ENCODE measurements at places on chromosomes 7 and 10.
A peak's percentile ranks its signal among the peaks of the same experiment; 100 is the strongest.

- no peak for DNase-seq
These were observed 3.3 kb downstream of the TMEM229A start for GRCh38 chr7:124029396-124030188.

DNA sequence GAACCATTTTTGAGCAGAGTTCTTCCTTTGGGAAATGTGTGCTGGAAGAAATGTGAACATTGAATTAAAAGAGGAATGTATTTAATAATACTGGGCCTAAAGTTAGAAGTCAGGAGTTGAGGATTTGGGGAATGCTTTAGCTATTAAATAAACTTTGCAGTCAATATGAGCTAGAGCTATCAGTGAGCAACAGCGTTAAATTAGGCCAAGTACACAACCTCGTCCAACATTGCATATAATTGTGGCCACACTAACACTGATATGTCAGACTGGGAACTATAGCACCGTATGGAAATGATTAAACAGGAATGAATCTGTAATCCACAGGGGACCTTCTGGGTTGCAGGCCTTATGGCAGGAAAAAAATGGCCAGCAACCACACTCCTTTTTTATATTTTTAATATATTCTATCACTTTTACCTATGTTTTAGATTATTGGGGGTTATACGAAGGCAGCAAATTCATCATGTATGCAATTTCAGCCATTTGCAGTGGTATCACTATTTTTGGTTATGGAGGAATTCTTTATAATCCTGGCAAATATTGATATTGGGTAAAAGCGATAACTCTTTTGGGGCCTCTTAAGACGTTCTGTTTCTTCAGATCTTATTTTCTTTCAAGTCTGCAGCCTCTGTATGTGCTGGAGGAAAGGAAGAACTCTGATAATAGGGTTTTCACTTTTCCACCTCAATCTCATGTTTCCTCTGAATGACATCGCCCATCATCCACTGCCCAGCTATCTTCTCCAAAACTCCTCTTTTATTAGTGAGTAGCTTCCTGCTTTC is 236.3 kb upstream of the PLXDC2 start:
- no peak for DNase-seq

GRCh38 chr7:50393547-50394252 is 56.5 kb downstream of the FIGNL1 start:
- DNase-seq = peak; percentile 82

DNA sequence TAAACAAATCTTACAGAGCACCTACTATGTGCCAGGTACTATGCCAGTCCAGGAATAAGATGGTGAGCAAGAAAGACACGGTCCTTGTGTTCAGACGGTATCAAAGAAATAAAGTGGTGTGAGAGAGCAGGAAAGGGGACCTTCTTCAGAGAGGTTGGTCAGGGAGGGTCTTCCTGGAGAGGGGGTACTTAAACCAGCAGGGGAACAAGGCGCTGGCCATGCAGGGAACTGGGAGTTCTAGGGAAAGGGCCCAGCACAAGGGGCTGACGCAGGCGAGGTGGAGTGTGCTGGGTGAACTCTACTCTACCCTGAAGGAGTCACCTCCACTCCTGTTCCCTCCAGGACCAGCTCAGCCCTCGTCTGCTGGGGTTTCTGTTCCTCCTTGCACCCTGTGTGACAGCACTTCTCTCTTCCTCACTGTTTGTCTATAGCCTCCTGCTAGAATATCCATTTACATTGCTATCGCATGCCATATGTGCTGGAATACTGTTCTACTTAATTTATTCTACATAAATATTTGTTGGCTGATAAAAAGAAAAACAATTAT is 73.5 kb downstream of the AOAH start:
- no peak for DNase-seq

DNA sequence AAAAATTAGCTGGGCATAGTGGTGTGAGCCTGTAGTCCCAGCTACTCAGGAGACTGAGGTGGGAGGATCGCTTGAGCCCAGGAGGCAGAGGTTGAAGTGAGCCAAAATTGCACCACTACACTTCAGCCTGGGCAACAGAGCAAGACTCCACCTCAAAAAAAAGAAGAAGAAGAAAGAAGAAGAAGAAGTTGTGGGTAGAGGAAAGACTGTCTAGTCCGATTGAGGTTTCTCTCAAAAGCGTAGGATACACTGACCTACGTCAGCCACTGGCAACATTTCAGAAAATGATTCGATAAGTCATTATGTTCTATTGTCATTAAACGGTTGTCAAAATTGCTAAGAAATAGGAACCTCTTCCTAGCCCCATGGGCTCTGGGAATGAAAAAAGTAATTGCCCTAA is 22.3 kb upstream of the RHBDD2 start:
- DNase-seq = no peak

DNA sequence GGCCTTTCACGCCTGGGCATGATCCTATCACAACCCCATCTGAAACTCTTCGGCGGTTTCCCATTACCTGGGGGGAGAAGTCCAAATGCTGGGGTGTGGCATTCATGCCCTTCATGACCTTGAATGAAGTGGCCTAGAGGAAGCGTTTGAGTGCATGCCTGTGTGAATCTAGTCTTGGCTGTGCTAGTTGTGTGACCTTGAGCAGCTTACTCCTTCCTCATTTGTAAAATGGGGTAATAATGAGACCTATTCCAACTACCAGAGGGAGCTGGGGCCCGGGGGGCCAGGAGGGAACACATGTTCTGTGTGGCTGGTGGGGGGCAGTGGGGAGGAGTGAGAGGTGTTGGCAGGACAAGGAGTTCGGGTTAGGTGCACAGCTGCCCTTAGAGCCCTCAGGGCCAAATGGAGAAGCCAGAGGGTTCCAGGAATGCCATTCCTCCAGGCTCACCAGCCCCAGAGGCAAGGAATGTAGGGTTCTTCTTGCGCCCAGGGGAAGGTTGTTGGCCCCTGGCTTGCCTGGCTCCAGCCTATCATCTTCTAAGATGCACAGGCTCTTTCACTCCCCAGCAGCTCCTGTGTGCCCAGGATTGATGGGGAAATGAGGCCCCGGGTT is 21.3 kb upstream of the TBRG4 start:
- DNase-seq = no peak

DNA sequence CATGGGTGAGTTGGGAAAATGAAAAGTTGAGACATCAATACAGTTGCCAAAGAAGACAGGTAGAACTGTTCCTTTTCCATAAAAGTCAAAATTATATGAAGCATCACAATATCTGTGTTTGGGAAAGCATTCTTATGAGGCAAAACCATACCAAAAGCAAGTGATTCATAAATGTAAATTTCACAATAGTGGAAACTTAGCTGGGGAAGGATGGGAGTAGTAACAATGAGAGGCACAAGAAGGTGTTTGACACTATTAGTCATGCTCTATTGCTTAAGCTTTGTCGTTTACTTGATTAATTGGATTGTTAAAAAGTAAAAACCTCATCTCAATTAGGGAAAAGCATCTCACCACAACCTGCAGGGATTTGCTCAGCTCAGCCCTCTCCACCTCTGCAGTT is 240.2 kb downstream of the C7orf25 start:
- DNase-seq = no peak

GRCh38 chr7:18421297-18422002 is 74.1 kb upstream of the HDAC9 start:
- no peak for DNase-seq

- DNase-seq = no peak
These were observed 62.0 kb upstream of the IGFBP3 start for GRCh38 chr7:45982907-45983719.

DNA sequence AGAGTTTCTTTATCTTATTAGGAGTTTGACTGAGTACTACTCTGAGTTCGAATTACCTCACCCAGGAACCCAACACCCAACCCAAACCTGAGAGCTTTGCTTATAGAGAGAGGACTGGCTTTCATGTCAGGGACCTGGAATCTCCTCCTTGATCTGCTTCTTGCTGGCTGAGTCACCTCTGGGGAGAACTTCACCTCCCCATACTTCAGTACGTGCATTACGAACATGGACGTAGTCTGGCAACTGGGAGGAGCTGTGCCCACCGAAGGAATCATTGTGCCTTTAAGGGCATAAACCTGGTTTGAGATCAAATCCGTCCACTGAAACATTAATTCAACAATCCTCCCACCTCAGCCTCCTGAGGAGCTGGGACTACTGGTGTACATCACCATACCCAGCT is 12.2 kb upstream of the PSAP start:
- no peak for DNase-seq

GRCh38 chr7:2296832-2297231 is 17.4 kb downstream of the SNX8 start:
- no peak for DNase-seq

DNA sequence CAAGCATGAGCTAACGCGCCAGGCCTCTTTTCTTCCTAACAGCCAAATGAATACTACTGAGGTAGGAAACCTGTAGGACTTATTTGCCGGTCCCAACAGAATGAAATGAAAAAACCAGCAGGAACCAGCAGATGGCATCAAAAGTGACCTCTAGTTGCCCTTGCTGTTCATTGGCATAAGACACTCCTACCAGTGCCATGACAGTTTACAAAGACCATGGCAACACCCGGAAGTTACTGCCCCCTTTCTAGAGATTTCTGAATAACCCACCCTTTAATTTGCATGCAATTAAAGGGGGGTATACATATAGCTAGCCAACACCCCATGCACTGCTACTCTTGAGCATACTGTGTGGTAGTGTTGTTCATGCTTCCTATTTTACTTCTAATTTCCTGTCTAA is 65.2 kb downstream of the ATE1 start:
- no peak for DNase-seq

DNA sequence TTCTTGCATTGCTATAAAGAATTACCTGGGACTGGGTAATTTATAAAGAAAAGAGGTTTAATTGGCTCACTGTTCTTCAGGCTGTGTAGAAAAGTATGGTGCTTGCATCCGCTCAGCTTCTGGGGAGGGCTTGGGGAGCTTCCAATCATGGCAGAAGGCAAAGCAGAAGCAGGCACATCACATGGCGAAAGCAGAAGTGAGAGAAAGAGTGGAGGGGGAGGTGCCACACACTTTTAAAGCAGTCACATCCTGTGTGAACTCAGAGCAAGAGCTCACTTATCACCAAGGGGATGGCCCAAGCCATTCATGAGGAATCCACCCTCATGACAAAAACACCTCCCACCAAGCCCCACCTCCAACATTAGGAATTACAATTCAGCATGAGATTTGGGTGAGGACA is 303.5 kb downstream of the OTUD1 start:
- no peak for DNase-seq

DNA sequence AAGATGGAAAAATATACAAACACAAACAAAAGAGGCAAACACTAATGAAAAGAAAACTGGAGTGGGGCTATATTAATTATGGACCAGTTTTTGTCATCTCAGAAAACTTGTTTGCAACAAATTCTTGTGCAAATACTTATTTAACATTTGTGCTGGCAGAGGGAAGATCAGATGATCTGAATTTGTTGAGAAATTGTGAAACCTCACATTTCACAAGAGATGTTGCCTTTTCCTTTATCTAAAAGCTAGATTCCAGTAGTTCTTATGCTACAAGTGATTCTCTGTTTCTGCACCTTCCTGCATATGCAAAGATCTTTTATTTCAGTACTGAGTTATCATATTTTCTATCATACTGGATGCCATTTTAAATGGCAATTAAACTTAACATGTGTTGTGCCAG is 320.7 kb downstream of the SUGCT start:
- DNase-seq = no peak

GRCh38 chr10:61993711-61994401 is 92.4 kb downstream of the ARID5B start:
- no peak for DNase-seq
